ENCODE measurements at places on chromosomes 3 and 15.

DNA sequence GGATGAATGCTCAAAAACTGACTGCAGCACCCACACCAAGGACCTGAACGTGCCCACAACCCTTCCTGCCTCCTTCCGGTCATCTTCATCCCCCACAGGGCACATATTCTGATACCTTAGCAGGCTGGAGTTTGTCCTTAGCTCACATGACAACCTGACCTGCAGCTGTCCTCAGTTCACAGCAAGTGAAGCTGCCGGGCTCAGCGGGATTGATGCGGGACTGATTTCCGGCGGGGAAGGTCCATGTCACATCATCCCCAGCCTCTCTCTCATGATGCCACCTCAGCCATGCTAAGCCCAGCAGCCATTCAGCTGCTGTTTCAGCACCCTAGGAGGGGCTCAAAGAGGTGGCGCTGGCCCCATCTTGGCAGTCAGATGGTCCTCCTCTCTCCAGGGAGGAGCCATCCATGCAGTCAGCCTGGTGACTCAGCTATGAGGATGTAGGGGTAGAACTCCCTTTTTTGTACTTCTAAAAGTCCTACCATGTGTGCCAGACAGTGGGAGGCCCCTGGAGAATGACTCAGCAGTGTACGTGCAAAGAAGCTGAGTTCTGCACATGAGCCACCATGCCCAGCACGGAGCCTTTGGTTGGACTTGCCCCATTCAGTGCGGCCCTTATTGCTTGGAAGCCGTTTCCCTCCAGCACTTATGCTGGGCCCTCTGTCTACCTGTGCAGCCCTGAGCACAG, 9.5 kb downstream of the CA12 start:
- DNase-seq = no peak

GRCh38 chr15:78229431-78230406, 4.6 kb downstream of the ACSBG1 start:
- no peak for DNase-seq

GRCh38 chr3:83460052-83460451, 1498.7 kb upstream of the CADM2 start:
- no peak for DNase-seq

DNA sequence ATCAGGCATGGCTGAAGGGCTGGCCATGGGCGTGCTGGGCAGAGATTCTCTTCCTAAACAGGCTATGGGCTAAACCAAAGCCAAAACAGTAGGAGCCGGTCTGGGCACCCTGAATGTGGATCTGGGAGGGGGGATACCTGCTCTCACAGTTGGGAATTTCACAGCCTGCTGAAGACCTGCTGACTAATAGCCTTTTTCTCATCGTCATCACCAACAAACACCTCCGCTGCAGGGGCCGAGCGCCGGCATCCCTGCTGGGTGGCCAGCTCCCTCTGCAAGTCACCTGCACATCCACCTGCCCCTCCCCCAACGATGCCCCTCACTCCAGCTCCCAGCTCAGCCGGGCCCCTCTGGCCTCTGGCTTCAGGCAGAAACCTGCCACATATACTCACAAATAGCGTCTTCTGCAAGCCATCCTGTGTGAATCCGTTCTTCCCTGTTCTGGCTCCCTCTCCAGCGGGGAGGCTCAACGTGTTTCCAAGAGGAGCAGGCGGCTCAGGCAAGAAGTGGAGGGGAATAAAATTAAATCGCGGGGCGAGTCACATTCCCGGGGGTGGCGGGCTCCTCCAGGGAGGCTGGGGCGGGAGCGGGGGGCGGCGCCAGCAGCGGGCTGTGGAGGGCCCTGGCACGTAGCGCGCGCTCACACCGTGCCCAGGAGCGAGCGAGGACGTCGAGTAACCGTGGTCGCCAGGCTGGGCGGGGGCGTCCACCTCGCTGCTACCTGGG, 466 bp downstream of the IQSEC1 start:
- DNase-seq = no peak

Measured in activated CD4-positive, alpha-beta T cell treated with anti-CD3 and anti-CD28 coated beads, Interleukin-2, amount 50 U/mL, for 4 hours (primary cell).